Thymus (tissue), 14 donors: ENCODE measurements at places on chromosomes 7 and 10.

DNA sequence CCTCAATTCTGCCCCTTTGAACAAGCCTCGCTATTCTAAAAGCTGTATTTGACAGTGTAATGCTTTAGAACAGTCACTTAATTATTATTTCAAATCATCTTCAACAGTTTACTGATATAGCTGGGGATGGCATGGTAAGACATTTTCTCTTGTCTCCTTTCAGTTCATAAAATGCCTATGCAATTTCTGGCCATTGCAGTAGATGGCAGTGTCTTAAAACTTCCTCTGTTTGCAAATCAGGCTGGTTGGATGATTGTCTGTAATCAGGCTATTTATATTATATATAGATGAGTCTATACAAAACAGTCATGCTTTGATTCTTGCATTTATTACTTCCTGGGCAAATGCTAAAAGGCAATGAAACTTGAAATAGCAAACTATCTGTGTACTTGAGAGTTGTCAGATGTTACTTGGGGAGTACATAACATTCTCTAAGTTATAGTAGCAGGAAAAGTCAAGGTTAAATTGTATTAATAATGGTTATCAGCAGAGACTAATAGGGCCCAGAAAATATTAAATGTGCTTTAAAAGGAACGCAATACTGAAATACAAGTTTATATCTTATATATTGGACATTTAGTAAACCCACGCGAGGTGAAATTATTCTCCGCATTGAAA, 55.5 kb upstream of the LHFPL3 start:
- peak; percentile 4 for DNase-seq

- no peak for DNase-seq
These were observed 62.2 kb downstream of the KCNMA1 start for GRCh38 chr10:77575271-77576006.

- peak; percentile 57 for DNase-seq
These were observed 6.0 kb downstream of the PARD3 start for GRCh38 chr10:34808801-34809745.

GRCh38 chr10:78905957-78906308, 162.8 kb upstream of the ZMIZ1 start:
- no peak for DNase-seq

- no peak for DNase-seq
These were observed 18.1 kb downstream of the CEP55 start for GRCh38 chr10:93514521-93514920.

DNA sequence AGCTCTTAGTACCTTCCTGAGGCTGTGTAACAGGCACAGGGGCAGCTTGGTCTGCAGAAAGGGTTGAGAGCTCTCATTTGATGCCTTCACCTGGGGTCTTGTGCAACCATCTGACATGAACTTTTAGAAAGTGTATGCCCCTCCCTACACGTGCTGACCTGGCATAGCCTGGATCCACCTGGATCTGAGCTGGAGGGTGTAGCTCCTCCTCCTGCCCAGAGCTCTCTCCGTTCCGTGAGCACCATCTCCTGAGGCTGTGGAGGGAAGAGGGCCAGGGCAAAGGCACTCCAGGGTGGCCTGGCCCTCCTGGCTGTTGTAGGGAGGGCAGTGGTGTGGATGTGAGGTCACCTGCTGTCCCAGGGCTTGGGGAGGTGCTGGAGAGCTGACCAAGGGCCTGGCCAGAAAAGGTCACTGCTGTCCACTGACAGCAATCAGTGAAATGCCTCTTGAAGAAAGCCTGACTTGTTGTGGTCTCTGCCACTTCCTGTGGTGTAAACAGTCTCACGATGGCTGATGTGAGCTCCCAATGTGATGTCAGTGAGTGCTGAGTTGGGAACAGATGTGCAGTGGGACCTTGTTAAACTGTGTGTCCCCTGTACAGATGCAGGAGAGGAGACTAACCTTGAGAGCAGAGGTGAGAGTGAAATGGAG, 23.0 kb downstream of the AMZ1 start:
- DNase-seq, result no peak

- no peak for DNase-seq
These were observed 35.4 kb upstream of the KNDC1 start for GRCh38 chr10:133124357-133125211.

DNA sequence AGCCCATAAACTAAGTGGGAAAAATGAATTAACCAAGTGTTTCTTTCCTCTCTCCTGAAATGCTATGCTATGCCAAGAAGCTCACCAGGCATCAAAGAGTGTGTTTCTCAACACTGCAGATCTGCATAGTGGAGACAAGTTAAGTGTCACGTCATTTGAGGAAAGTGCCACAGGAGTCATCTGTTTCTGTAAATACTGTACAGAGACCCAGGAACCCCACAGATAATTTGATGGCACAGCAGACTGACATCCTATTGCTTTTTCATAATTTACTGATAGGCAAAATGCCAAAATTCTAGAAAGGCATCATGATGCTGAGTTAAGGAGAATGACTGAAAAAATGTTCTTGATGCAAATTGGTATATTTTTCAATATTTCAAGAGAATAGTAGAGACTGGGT, 124.3 kb downstream of the NRCAM start:
- no peak for DNase-seq

- DNase-seq, result no peak
These were observed 215.6 kb downstream of the CREB5 start for GRCh38 chr7:28627896-28628295.

- DNase-seq, result no peak
These were observed 7.0 kb upstream of the PRR15 start for GRCh38 chr7:29556405-29557195.

- no peak for DNase-seq
These were observed 218.2 kb upstream of the KLF14 start for GRCh38 chr7:130951976-130952876.

- no peak for DNase-seq
These were observed 22.5 kb downstream of the RNF133 start for GRCh38 chr7:122676466-122676865.

DNA sequence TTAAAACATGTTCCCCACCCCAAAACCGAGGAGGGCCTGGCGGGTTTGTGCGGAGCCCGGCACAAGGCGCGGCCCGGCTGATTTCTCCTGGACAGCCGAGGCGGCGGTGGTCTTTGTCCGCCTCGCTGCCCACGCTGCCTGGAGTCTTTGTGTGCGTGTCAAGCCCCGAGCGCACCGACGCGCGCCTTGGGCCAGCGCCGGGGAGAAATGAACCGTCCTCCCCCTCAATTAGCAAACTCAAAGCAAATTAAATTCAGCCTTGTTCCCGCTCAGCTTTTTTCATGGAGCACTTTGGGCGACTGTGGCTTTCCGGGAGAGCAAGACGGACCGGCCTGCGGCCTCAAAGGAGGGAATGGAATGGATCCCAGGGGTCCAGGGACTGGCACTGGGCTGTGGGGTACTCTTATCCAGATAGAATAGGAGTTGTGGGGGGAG, 4.1 kb downstream of the EMX2 start:
- no peak for DNase-seq

- no peak for DNase-seq
These were observed 8.1 kb downstream of the SRGN start for GRCh38 chr10:69096045-69096444.

GRCh38 chr10:37734971-37735370, 122.4 kb downstream of the ZNF248 start:
- DNase-seq, result no peak

DNA sequence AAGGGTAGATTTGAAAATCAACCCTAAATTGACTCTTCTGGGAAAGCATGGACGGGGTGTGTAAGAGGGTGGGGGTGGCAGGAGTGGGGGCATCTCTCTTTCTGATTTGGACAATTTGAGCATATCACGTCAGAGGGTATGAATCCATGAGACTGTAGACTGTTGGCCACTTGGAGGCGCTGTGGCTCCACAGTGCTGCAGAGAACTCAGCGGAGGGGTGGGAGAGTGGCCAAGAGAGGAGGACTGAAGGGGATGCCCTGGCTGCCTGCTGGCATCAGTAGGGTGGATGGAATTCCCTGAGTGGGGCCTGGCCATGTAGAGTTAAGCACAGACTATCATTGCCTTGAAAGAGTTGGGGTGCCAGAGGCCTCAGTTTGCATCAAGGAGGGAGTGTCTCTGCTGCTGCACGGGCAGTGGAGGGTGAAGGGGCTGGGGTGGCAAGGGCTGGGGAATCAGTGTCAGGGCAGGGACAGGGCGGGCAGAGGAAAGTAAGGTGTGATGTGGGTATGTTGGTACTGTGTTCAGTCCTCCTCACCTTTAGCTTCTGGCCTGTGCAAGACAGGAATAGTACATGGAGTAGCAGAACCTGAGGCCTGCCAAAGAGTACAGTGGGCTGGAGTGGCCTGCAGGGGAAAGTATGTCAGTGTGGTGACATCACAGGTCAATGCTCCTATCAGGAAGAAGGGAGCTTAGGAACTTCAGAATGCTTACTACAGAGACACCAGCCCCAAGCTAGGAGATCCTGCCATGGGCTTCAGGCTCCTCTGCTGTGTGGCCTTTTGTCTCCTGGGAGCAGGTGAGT, 133.5 kb upstream of the PRSS58 start:
- DNase-seq, result peak; percentile 74

- peak; percentile 22 for DNase-seq
These were observed 19.5 kb upstream of the ITGB8 start for GRCh38 chr7:20310963-20311742.

- no peak for DNase-seq
These were observed 104.6 kb upstream of the INSIG1 start for GRCh38 chr7:155192961-155193640.

- DNase-seq, result no peak
These were observed 447.6 kb upstream of the ZMIZ1 start for GRCh38 chr10:78620985-78621799.

- DNase-seq, result no peak
These were observed 30.0 kb downstream of the DUSP5 start for GRCh38 chr10:110527731-110528171.

- no peak for DNase-seq
These were observed 95.3 kb downstream of the SEC61G start for GRCh38 chr7:54663603-54664234.

DNA sequence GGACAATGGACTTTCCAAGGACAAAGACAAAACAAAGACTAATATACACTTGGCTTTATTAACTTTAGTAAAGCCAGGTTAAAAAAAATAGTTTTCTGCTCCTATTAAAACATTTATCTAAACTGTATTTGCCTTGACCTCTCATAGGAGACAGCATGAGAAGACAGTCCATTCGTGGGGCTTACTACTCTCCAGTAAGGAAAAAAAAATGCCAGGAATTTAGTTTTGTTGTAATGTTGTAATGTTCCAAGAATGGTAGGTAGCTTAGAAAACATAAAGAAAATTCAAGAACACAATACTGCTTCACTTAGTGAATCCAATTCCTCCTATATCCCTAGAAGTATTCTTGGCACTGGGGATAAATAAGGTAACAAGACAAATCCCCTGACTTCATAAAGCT, 81.7 kb downstream of the KMT2C start:
- no peak for DNase-seq

- no peak for DNase-seq
These were observed 37.8 kb upstream of the SEM1 start for GRCh38 chr7:96747418-96747940.

DNA sequence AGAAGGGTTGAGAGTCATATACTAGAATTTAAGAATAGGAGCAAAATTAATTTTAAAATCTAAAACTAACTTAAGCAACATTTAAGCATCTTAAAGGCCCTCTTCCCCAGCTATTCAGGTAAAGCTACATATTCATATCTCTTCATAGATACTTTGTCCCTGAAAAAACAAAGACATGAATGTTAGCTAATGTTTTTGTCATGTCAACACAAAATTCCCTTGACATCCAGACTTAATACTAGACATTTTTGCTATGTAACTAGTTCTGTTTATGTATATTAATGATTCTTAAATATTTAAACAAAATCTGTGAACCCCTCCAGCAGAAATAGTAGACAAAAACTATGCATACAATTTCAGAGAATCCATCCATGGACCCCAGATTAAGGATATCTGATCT, 43.5 kb downstream of the BAZ1B start:
- DNase-seq, result no peak

DNA sequence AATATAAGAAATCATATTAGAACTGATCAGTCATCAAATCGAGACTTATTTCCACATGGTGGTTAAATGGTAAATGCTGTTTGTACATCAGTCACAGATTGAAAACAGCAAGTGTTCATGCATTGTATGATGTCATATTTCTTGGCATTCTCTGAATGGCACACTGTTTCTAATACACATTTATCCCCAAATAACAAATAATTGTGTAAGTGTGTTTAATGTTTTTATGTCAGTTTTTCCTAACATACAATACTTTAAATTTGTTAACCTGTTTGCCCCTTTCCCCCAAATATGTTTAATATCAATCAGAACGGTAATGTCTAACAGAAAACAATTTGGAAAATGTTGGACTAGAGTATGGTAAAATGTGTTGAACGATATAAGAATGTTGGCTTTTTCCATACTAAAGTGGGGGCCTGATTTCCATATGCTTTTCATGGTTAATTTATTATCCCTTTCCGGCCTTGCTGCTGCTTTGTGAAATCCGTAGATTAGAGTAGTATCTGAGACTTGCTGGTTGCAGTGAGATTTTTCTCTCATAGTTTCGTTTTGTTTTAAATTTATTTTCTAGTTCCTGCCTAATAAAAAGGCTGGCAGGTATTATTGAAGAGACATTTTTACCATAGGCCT, 23.7 kb downstream of the RAB18 start:
- no peak for DNase-seq

GRCh38 chr10:54469587-54470323, 331.3 kb downstream of the PCDH15 start:
- DNase-seq, result no peak

GRCh38 chr10:104601166-104601565, 39.9 kb upstream of the SORCS3 start:
- DNase-seq, result no peak

- DNase-seq, result no peak
These were observed 88.4 kb upstream of the LEP start for GRCh38 chr7:128152721-128153120.

- DNase-seq, result no peak
These were observed 61.4 kb downstream of the BICC1 start for GRCh38 chr10:58574058-58574457.

- no peak for DNase-seq
These were observed 29.4 kb upstream of the CLDN3 start for GRCh38 chr7:73799282-73800141.

DNA sequence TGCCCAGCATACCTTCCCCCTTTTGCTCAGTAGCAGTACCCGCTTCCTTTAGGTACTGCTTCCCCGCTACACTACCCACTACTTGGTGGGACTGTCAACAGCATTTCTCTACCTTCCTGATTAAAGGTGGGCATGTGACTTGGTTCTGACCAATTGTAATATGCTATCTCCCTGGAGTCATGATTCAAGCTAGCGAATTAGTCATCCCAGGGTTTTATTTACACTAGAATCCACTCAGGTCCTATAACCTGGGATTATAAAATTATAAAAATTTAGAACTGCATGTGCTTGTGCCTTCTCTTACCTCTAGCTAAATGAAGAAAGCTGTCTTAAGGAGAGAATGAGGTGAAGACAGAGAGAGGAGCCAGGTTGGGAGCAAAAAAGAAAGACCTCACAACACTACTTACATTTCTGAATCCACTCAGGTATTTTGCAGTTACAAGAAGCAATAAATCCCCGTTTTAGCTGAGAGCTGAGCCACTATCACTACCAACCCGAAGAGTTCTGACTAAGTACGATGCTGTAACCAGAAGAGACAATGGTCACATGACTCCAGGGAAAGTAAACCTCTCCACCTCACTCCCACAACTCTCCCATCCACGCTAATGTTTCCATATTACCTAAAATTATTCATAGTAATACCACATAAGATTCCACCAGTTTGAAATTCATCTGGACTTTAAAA, 9.7 kb downstream of the GBX1 start:
- DNase-seq, result no peak
